ENCODE measurements at places on chromosomes 7 and 10.

DNA sequence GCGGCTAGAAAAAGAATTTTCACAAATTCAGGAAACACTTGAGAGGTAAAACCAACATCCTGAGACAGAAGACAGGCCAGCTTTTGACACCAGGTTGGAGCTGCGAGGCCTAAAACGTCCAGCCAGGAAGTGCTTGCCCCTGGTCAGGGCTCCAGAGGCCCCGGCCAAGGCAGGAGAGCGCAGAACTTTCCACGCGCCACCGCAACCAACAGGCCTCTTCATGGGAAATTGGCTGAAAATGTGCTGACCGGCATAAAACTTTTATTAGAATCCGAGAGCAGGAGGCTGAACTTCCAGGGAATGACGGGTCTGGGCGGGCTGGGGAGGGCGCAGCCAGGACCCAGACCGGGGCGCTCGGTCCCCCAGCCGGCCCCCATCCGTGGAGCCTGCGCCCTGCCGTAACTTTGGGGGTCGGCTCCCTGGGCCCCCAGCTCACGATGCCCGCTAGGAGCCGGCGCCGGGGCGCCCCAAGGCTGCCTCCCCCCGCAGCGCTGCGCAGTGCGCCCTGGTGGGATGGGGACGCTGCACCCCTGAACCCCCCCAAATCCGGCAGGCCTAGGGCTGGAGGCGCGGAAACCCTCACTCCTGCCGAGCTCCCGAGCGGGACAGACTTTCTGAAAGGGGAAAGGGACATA lies 414.0 kb upstream of the MKI67 start:
- no peak for DNase-seq

GRCh38 chr10:121313119-121313875 lies 284.9 kb downstream of the FGFR2 start:
- no peak for DNase-seq

DNA sequence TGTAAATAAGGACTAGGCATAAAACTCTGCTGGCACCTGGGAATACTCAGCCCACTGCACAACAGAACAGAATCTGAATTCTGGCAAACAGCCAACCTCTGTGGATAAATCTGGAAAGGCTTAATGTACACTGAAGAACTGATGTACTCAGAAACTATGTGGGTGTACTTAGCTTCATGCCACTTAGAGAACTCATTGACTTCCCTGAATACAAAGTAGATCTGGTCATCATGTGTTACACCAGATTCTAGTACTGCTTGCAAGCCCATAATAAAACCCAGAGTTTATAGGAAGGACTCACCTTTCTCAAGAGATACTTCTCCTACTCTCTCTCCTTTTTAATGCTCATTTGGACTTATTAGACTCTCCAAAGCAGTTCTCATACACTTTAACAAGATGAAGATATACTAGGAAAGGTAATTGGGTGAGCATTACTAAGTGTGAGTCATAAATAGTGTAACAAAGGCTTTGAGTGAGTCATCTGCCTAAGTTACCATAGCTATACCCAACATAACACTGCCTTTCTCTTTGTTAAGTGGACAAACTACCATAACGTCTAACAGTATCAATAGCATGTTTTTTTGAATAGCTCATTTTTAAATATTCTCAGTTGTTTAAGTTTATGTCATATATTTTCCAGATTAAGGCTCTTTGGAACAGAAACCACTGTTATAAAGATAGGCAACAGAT lies 309.1 kb downstream of the MDFIC start:
- DNase-seq, result no peak

DNA sequence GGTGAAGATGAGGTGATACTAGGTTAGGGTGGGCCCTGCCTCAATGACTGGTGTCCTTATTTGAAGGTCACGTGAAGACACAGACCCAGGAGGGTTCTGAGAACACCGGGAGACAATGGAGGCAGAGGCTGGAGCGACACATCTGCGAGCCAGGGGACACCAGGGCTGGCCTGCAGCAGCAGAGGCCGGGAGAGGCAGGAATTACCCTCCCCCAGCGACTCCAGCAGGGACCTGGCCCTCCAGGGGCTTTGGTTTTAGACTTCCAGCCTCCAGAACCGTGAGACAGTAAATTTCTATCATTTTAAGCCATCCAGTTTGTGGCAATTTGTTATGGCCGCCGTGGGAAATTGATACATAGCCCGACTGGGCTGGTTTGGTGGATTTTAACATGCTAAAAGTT lies 152.2 kb downstream of the DNAJB6 start:
- DNase-seq, result no peak

- no peak for DNase-seq
Observed at GRCh38 chr7:114533131-114533530, 118.5 kb downstream of the FOXP2 start.

DNA sequence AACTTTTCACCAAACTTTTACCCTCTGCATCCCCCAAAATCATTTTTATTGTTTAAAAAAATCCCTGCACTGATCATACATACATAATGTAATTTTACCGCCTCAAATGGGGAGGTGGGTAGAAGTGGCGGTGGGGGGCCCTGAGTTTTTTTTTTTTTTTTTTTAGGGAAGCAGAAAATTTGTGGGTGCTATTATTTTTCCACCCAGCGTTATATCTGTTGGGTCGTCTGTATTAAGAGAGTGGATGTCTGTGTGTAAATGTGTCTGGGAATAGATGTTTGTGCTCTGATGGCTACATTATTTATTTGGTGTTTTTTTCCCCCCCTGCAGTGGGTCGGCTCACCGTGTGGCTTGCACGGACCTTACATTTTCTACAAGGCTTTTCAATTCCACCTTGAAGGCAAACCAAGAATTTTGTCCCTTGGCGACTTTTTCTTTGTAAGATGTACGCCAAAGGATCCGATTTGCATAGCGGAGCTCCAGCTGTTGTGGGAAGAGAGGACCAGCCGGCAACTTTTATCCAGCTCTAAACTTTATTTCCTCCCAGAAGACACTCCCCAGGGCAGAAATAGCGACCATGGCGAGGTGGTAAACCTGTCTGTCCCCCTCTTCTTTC lies 438 bp downstream of the ARID5B start:
- DNase-seq, result no peak

GRCh38 chr7:106736508-106737201 lies 75.7 kb upstream of the CCDC71L start:
- peak; percentile 70 for DNase-seq

GRCh38 chr10:51832652-51833383 lies 133.4 kb upstream of the CSTF2T start:
- DNase-seq, result peak; percentile 4

- no peak for DNase-seq
Observed at GRCh38 chr7:142957723-142958122, 4.4 kb downstream of the KEL start.

GRCh38 chr7:35985126-35985754 lies 167.8 kb upstream of the EEPD1 start:
- DNase-seq, result peak; percentile 83

- no peak for DNase-seq
Observed at GRCh38 chr10:4506095-4506494, 319.9 kb upstream of the AKR1E2 start.

GRCh38 chr10:60575105-60575504 lies 185.4 kb upstream of the ANK3 start:
- no peak for DNase-seq

DNA sequence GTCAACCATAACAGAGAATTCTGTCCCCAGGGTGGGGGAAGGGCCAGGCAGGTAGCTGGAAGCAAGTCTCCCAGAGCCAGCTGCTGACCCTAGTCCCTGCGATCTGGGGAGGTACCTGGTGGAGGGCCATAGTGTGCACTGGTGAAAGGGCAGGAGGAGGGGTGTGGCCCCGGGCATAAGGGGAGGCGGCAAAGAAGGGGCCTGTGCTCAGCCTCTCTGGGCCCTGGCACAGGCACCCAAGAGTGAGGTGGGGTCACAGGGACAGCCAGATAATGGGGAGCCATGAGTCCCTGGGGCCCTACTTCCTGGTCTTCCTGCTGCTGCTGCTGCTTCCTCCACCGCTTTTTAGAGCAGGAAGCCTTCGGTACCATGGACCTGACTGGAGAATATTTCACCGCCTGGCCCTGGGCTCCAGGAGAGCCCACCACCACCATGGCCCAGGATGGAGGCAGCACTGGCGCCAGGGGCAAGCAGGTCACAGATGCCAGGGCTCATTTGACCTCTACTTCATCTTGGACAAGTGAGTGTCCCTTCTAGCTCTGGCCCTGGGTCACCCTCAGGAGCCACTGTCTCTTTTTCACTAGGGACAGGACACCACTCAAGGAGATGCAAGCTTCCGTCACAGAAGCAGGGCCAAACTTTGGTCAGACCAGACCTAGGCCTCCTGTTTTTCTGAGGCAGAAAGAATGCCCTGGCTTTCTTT lies at the start of gene ANTXRL:
Gene ANTXRL, plus strand, starts transcription at position 7 of the 703 bp plus-strand sequence. Its CDS starts 266 bp downstream, at position 273.
- DNase-seq, result no peak

DNA sequence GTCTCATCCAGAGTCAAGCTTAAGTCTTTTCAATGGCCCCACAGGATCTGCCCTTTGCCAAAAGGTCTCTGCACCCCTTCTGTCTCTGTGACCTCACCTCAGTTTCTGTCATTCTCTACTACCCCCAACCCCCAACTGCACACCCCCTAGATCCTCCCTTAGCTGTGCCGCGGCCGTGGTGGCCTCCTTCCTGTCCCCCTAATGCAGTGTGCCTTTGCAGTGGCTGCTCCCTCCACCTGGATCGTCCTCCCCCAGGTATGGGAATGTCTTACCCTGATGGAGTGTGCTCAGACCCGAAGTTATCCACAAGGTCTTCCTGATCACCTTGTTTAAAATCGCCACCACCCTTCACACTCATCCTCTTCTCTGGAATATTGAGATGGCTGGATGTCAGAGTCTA lies 9.6 kb downstream of the FGF8 start:
- DNase-seq, result no peak

GRCh38 chr10:16809074-16809718 lies 8.0 kb downstream of the RSU1 start:
- peak; percentile 58 for DNase-seq

GRCh38 chr10:26790221-26790995 lies 70.3 kb downstream of the ABI1 start:
- DNase-seq, result no peak

- DNase-seq, result no peak
Observed at GRCh38 chr7:95596198-95597063, at the start of gene PDK4. PDK4 (minus strand) TSS chr7:95596516; CDS start chr7:95596293, 223 bp downstream.

DNA sequence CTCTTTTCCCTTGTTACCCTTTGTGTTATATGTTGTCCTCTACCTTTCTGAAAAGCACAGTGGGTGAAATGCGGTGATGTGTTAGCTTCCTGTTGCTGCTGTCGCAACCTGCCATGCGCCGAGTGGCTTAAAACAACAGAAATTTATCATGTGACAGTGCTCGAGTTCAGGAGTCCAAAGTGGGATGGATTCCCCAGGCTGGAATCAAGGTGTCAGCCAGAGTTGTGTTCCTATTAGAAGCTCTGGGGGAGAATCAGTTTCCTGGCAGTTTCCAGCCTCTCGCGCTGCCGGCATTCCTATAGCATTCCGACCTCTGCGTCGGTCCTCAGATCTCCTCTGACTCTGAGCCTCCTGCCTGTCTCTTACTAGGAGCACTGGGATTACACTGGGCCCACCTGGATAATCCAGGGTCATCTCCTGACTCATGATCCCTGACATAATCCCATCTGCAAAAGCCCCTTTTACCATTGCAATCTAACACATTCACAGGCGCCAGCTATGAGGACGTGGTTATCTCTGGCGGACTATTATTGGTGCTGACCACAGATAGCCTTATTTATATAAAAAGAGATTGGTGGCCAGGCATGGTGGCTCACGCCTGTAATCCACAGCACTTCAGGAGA lies 207.5 kb downstream of the CUX1 start:
- no peak for DNase-seq

DNA sequence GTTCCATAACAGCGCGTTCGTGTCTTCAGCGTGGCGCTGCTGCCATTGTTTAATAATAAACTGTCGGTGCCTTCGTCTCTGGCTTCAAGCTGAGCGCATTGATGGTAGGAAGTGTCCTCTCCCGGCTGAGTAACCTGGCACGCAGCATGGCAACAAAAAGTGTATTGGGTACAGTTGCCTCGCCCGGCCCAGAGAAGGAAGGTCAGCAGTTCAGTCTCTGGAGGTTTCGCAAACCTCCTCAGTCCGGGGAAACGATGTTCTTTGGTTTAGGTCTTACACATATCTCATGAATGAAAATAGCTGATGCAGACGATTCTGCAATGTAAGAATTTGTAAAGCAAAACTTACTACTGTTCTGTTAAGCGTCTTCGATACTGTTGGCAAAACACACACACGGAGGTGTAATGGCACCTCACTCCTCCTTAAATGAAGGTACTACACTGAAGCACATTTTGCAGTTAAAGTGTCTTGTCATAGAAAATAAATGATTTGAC lies 739 bp upstream of the CCDC186 start:
- peak; percentile 30 for DNase-seq

DNA sequence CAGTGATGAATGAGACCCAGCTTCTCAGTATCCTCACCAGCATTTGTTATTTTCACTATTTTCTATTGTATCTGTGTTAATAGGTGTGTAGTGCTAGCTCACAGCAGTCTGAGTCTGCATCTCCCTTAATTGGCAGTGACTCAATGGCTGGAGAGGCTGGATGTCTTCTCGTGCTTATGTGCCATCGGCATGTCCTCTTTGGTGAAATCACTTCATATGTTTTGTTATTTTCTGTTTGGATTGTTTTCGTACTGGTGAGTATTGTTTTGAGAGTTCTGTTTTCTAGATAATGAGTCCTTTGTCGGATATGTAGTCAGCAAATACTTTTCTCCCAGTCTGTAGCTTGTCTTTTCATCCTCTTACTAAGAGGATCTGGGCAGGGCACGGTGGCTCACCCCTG lies 66.1 kb downstream of the AMZ1 start:
- DNase-seq, result no peak

DNA sequence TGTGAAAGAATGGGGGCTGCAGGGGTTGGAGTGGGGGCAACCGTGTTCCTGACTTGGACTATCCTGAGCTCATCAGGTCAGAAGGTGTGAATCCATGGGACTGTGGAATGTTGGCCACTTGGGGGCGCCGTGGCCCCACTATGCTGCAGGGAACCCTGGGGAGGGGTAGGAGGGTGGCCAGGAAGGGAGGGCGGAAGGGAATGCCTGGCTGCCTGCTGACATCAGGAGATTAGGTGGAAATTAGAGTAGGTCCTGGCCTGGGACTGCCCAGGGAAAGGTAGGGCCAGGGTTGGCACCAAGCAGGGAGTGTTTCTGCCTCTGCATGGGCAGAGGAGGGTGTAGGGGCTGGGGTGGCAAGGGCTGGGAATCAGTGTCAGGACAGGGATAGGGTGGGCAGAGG lies 65.8 kb upstream of the PRSS58 start:
- DNase-seq, result no peak

- DNase-seq, result no peak
Observed at GRCh38 chr7:52992001-52992400, 43.4 kb upstream of the POM121L12 start.

Measured in GM20000 (cell line).